ENCODE measurements at places on chromosomes 5 and 9.
A peak's percentile ranks its signal among the peaks of the same experiment; 100 is the strongest.

DNA sequence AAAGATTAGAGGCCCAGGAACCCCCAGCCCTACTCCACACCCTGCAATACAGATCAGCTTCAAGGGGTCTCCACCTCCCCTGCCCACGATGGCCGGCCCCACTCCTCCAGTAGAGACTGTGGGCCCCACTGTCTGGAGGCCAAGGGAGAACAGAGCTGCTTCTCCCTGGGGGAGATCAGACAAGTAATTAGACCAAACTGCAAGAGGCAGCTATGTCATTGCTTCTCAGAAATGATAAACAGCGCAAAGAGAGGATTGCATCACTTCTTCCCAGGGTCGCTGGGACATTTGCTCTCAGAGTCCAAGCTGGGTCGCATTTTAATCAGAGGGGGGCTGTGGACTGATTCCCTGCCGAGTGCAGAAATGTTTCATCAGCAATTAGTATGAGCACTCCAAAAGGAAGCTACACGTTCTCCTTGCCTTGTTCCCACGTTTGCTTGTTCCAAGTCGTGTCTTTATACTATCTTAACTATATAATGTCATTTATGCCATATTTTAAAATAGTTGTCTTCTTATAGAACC lies 59.9 kb downstream of the ROPN1L start:
- DNase-seq = no peak

GRCh38 chr5:136249678-136250266 lies 56.8 kb upstream of the SMIM32 start:
- DNase-seq = peak; percentile 54

GRCh38 chr5:69276422-69277174 lies 41.9 kb downstream of the CDK7 start:
- no peak for DNase-seq

DNA sequence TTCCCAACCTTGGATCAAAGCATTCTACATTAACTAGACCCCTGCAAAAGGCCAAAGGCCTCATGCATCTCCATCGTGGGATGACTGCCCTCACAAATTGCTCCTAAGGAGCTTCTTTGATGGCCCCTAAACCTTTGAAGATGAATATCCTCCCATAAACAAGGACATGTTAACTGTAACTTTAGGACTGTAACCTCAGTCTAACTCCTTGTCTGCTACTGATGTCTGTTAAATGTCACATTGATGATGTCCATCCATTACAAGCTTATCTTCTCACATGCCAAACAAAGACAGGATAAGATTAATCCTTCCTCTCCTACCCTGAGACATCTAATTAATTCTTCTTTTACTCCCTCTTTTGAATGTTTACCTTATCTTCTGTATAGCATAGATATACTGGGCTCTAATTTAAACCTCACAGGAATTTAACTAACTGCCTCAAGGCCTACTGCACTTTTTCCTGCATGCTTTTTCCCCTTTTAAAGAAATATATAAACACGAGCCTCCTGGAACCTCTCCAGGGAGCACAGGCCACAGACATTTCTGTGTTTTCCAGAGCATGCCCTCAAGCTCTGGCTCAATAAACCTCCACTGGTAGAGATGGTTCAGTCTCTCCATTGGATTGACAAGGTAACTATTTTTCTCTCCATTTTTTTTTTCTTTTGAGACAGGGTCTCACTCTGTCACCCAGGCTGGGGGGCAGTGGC lies 90.6 kb upstream of the SLC25A48 start:
- DNase-seq = no peak

- no peak for DNase-seq
These were observed 233.1 kb upstream of the IRX1 start for GRCh38 chr5:3362606-3362910.

GRCh38 chr5:149403923-149404745 lies 25.0 kb upstream of the IL17B start:
- DNase-seq = no peak

- no peak for DNase-seq
These were observed 215.1 kb upstream of the DAPK1 start for GRCh38 chr9:87282538-87282937.

DNA sequence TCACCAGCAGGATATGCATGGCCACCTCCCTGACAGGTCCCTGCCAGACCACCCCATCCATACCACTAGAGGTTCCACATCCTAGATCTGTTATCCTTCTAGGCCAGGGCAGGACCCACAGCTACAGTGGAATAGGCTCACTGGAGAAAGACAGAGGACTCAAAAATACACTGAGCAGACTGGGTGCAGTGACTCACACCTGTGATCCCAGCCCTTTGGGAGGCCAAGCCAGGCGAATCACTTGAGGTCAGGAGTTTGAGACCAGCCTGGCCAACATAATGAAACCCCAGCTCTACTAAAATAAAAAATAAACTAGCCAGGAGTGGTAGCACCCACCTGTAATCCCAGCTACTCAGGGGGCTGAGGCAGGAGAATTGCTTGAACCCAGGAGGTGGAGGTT lies 56.5 kb upstream of the TESK1 start:
- DNase-seq = no peak

DNA sequence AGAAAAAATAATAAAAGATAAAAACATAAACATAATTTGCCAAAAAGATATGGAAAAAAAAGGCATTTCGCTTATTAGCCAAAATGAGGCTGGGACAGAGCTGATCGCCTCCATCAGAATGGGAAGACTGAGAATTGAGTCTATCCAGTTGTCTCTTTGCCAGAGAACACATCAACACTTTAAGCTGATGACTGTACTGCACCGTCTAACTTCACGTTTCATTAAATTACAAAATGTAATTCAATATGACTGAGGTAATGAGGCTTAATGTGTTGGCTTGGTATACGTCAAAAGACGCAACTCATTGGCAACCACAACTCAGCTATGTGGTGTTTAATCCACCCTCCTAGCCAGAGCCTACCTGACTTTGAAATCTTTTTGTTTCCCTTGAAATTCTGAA lies 462.7 kb upstream of the CD180 start:
- DNase-seq = no peak

GRCh38 chr5:141084487-141084989 lies 9.9 kb upstream of the PCDHB2 start:
- no peak for DNase-seq

DNA sequence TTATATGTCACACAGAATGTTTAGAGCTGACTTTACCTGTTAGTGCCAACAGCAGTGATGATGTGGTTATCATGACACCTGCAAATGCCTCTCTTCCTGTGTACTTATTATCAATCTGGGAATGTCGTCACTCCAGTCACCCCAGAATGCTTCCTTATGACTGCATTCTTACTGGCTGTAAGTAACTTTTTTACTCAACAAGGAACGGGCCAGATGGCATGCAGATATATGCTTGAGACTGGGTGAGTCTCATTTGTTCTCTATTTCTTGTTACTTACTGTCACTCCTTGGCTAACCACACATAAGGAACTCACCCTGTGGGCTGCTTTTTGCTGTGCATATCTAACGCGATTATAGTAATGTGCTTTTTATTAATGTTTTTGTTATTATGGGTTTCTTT lies 385.5 kb upstream of the MEF2C start:
- DNase-seq = no peak

GRCh38 chr9:114518599-114519022 lies 13.3 kb upstream of the WHRN start:
- DNase-seq = no peak

- DNase-seq = no peak
These were observed 231.4 kb downstream of the PDE4D start for GRCh38 chr5:59661954-59662615.

DNA sequence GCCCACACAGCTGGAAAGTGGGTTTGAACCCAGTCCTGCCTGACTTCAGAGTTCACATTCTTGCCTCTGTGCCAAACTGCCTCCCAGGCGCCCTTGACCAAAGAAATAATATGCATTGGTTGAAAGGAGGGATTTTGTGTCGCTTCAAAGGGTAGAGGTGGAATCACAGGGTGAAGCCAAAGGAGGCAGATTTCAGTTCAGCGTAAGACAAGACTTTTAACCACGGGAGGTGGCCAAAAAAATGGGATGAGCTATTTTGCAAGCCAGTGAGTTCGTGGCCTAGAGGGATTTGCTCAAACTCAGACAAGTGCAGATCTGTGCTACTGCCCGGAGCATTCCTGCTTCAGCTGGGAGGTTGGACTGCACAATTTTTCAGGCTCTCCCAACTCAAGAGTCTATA lies 57.6 kb upstream of the RANBP3L start:
- peak; percentile 28 for DNase-seq

DNA sequence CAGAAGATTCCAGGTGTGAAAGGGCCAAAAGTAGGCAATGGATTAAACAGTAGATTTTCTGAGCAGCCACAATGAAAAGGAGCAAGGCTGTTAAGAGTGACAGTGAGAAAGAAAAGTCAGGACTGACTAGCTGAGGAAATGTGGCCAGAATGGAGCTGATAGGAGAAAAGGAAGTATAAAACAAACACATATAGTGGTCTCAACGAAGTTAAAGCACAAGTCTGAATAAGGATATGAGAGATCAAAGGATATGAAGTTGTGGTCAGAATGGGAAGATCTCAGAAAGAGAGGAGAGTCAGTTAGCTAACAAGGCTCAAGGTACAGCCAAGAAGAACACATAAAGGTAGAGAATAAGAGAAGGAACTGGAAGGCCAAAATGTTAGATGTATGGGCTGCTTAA lies 39.9 kb downstream of the FNIP1 start:
- no peak for DNase-seq

DNA sequence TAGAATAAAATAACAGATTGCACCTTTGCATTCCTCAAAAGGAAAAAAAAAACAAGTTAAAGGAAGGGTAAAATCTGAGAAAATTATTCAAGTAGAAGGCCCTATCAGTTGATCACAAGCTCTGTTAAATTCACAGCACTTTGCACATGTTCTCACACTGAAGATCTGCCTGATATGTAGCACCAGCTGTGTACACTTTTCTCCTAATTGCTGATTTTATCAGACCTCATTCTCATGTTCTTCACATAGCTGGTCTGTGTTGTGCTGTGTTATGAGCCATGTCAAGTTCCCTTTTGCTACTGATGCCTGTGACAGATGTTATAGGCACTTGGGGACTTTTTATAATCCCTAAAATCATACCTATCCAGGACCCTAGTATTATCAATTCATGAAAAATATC lies 390.4 kb upstream of the PRR16 start:
- no peak for DNase-seq

- no peak for DNase-seq
These were observed 161.7 kb downstream of the YTHDC2 start for GRCh38 chr5:113675166-113675565.

- DNase-seq = no peak
These were observed 118.1 kb downstream of the DPYSL3 start for GRCh38 chr5:147391781-147392180.

- no peak for DNase-seq
These were observed 190.7 kb downstream of the DOCK8 start for GRCh38 chr9:405341-405740.

GRCh38 chr5:96717874-96718273 lies 55.7 kb downstream of the CAST start:
- no peak for DNase-seq

- no peak for DNase-seq
These were observed 51.7 kb downstream of the UBAP1 start for GRCh38 chr9:34230556-34230955.

DNA sequence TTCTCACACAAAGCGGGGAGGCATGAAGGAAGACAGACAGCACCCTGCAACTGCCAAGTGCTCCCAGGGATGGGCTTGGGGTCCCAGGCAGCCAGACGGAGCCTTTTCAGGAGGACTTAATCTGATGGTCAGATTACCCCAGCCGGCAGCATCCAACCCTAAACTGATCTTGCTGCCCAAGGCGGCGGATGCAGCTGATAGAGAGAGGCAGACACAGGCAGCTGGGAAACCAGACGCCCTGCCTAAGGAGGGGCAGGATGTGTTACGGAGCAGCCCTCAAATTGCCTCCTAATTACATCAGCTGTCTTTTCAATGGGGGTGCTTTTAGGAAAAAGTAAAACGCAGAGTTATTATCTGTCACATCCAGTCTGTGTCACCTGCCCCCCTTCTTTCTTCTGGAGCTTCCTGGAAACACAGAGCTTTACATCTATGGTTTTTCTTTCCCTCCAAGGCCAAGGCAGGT lies 190.9 kb upstream of the PANK3 start:
- no peak for DNase-seq

DNA sequence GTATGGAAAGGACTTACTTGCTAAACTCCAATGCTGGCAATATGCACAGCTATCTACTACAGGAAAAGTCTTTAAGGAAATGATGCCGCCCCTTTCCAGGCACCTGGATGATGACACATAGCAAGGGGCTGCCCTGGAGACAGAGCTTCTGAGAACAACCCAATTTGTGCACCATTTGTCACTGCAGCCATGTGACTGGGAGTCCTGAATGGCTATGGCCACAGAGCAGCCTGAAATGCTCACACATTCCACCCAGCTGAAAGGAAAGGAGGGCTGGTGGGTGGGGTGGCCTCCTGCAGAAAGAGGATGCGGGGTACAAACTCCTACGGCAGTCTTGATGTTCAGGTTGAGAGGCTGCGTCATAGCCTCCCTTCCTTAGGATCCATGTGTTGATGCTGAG lies 70.1 kb upstream of the FSTL4 start:
- no peak for DNase-seq

GRCh38 chr5:57349214-57349613 lies 133.4 kb downstream of the ACTBL2 start:
- no peak for DNase-seq

- DNase-seq = peak; percentile 51
These were observed 370.8 kb upstream of the MEF2C start for GRCh38 chr5:89253666-89254352.

DNA sequence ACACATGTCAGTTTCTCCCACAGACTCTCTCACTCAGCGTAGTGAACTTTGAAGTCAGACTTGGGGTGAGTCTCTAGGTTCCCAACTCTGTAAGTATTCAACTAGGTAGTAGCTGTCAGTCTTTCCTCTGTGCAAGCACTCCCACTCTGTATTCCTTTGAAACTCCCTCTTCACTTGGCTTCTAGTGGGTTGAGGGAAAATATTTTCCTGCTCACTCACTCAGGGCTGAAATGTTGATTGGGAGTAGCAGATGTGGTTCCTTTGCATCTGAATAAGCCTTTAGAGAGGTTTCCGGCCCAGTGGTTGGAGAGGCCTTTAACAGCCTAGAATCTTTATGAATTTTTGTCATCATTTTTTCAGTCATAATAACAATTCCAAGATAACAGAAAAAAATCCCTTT lies 18.1 kb upstream of the ARRDC3 start:
- no peak for DNase-seq

- DNase-seq = no peak
These were observed 61.8 kb upstream of the CEMIP2 start for GRCh38 chr9:71830153-71830552.

DNA sequence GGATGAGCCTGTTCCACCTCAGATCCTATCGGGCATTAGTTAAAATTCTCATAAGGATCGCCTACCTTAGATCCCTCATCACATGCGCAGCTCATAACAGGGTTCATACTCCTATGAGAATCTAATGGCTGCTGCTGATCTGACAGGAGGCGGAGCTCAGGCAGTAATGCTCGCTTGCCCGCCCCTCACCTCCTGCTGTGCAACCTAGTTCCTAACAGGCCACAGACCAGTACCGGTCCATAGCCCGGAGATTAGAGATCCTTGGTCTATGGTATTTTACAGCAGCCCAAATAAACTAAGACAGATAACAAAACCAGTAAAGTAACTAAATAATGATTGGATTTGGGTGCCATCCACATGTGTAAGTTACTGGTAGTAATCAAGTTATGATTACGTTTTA lies 17.5 kb downstream of the GOLPH3 start:
- DNase-seq = no peak

GRCh38 chr5:40828690-40829661 lies 6.0 kb downstream of the RPL37 start:
- DNase-seq = no peak

GRCh38 chr9:132230605-132231004 lies 68.7 kb downstream of the NTNG2 start:
- DNase-seq = no peak

Measured in muscle of arm (tissue), 14 donors.